ENCODE measurements at places on chromosomes 2 and 18.

- DNase-seq, result peak; percentile 9
These were observed 501 bp downstream of the RETREG2 start for GRCh38 chr2:219178377-219179175.

- DNase-seq, result no peak
These were observed 7.3 kb upstream of the ATP5MC3 start for GRCh38 chr2:175188761-175189160.

DNA sequence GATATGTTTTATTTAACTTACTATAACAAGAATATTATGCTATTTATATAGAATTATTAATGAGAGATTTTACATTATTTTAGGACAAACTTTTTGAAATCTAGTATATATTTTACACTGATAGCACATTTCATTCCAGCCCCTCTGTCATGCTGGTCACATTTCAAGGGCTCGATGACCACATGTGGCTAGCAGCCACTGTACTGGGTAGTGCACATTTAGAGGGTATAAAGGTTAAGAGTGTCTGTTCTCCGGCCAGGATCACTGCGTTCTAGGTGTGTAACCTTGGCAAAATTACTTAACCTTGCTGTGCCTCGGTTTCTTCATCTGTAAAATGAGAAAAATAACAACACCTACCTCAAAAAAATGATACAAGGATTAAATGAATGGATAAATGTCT, 87.2 kb upstream of the TNP1 start:
- DNase-seq, result no peak

DNA sequence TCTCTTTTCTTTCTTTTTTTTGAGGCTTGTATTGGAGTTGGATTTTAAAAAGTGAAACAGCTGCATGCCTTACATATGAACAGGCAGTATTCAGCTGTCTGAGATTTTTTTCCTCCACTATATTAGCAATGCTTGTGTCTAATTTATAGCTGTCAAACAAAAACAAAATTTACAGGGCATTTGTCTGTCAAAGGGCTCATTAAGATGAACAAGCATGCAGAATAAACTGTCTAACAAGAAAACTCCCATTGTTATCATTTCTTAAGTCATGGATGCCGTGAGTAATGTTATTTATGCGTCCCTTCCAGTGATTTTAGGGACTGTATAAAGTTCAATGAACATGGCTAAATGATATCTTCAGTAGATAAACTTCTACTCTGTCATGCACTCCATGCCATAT, 674.7 kb downstream of the PLCL1 start:
- DNase-seq, result no peak

GRCh38 chr18:45660746-45661145, 45.5 kb downstream of the SLC14A2 start:
- DNase-seq, result no peak

GRCh38 chr2:16332681-16333557, 332.7 kb downstream of the CYRIA start:
- DNase-seq, result no peak

- no peak for DNase-seq
These were observed 4.6 kb upstream of the CTDSP1 start for GRCh38 chr2:218395090-218395444.

DNA sequence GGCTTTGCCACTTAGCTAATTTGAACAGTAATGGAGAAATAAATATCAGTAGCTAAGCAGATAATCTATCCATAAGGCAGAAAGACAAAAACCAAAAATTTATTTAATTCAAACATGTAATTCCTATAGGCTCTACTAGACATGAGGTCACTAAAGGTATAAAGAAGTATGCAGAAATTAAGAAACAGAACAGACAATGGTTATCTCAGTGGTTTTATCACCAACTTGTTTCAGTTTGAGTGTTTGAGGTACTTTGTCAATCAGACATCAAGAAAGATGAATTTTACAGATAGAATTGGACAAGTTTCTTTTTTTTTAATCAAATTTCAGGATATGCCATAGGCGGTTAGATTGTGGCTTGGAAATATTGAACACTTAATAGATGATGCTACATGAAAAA, 67.4 kb upstream of the ZEB2 start:
- no peak for DNase-seq
